ENCODE measurements at places on chromosomes 7 and 10.

DNA sequence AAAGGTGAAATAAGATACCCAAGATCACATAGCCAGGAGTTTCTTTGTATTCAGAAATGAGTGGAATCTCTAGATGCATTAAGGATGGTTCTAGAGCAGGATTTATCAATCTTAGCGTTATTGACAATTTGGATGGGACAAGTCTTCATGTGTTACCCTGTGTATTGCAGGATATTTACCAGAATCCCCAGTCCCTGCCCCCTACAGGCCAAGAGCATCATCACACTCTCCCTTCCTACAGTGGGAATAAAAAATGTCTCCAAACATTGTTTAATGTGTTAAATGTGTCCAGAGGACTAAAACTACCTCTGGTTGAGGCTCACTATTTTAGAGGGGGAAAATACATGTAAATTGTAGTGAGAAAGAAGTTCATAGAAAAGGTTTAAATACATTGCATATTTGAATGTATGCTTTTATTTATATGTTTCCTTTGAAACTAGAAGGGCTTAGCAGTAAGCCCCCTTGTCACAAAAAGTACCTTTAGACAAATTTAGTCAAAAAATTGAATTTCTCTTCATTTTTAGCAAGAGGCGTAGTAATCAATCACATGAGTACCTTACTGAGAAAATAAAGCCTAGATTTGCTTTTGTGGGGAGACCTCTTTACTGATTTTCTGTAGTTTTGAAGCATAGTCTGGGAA lies 141.2 kb downstream of the MLLT10 start:
- DNase-seq = no peak

DNA sequence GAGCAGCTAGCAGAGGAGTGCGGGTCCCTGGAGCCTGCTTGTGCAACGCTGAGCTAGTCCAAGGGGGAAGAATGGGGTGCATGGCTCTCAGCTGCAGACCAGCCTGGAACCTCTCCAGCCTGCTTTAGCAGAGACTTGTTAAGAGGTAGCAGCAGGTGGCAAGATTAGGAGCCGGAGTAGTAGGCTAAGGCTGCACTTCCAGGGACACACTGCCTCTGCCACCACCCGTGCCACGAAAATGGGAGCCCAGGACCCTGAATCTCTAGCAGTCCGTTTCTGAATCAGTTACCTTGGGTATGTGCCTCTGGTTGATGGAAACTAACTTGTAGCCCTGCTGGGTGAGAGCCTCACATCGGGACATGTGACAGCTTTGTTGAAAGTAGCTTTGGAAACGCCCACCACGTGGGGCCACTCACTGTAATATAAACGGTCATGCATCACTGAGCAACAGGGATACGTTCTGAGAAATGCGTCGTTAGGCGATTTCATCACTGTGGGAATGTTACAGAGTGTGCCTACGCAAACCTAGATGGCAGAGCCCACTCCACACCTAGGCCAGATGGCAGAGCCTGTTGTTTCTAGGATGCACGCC lies 25.9 kb downstream of the HTRA1 start:
- DNase-seq = no peak

DNA sequence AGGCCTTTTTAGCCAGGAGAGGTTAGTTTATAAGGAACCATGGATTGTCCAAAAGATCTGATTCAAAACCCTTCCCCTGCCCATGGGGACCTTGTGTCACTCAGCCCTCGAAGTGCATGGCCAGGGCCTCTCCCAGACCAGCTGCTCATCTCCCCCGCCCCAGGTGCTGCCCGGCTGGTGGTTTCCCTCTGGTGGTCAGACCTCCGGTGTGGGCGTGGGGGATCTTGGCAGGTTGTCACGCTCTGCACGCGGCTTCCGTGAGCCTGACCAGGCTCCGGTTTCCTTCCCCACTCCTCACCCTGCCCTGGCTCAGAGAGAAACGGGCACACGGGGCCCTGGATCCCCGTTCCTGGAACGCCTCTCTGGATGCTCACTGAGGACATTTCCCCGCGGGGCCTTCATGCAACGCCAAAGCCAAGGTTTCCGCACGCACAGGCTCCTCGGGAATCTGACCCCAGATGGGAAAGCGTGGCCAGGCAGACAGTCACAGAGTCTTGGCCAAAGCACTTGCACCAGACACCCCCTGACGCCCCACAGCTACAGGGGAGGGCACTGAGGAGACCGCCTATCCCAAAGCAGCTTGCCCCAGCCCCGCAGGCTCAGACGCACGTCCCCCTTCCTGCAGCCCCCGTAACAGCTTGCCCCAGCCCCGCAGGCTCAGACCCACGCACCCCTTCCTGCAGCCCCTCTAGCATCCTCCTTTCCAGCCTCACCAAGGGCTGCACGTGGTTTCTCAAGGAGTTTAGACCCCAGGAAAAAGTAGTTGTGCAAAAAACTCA lies 7.8 kb upstream of the DIP2C start:
- DNase-seq = no peak

DNA sequence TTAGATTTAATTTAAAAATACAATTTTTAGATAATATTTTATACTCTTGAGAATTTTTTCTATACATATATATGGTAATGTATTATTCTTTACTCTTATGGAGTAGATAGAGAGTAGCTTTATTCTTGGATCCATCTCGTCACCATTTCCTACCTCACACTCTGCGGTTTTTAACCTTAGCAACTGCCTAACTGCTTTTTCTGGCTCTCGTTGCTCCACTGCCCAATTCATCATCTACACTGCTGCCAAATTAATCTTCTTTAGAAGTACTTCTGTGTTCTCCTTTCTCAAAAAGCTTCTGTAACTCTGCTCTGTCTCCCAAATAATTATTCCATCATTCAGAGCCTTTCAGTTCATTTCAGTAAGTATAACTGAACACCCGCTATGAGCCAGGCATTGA lies 35.3 kb downstream of the CAPZA2 start:
- no peak for DNase-seq

- no peak for DNase-seq
These were observed 457.7 kb downstream of the IPMK start for GRCh38 chr10:57809961-57810360.

Data from T-helper 17 cell (primary cell).